CD8-positive, alpha-beta memory T cell (primary cell): ENCODE measurements at places on chromosomes 1 and 21. TPM values are rescaled to one million over a fixed set of nuclear protein-coding genes. Genes with fewer than 3 reads are reported as not detected.
A peak's percentile ranks its signal among the peaks of the same experiment; 100 is the strongest.

DNA sequence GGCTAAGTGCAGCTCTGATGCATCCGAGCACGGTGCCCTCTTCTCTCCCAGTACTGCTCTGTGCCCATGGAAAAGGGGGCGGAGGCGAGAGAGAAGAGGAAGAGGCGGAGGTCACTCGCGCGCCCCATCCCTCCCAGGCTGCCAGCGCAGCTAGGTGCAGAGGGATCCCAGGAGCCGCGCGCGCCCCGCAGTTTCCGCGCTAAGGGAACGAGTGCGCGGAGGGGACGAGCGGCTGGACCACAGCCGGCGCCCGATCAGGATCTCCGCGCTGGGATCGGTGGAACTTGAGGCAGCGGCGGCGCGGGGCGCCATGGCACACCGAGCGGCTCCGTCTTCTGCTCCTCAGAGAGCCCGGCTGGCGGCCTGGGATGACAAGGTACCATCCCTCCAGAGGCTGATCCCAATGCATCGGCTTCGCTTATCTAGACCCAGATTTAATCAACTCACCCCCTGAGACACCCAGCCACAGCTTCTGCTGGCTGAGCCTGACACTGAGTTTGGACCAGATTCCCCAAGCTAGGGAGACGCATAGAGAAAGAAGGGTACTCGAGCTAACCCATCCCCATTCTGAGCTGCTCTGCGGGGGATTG is at the start of gene PTGFR:
Gene PTGFR, plus strand, starts transcription at position 114 of the 590 bp plus-strand sequence. CDS start 1,770 bp downstream, outside the sequence.
- no peak within 1 kb of the TSS for H3K4me3 ChIP-seq
- no peaks in the 10 kb centered on the region for H3K27me3 ChIP-seq
- no peaks in the 10 kb centered on the region for H3K4me1 ChIP-seq
- DNase-seq = no peak
- H3K27ac ChIP-seq = no peak within 1 kb of the TSS
- no peaks in the 10 kb centered on the region for H3K36me3 ChIP-seq

DNA sequence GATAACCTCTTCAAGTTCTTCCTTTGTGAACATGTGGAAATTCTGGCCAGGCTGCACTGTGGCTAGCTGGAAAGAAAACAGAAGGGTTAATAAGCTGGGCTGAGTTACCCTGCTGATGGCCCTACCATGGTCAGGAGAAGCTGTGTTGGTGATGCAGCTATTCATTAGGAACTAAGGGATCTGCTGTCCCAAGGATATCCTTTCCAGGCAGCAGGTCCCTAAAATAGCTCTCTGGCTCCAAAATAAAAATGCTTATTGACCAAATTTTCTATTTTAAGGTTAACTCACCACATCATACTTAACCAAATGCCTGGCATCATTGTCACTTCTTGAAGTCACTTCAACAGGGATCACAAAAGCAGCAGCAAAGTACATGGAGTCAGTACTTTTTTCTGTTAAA is 4.3 kb upstream of the SORT1 start:
- no peak for DNase-seq
- H3K27ac ChIP-seq = no peak overlapping the region
- no peak overlapping the region for H3K4me3 ChIP-seq
- H3K36me3 ChIP-seq = peaks cover 11% of the 10 kb centered on the region

Gene SLC5A9
- not detected for total RNA-seq

DNA sequence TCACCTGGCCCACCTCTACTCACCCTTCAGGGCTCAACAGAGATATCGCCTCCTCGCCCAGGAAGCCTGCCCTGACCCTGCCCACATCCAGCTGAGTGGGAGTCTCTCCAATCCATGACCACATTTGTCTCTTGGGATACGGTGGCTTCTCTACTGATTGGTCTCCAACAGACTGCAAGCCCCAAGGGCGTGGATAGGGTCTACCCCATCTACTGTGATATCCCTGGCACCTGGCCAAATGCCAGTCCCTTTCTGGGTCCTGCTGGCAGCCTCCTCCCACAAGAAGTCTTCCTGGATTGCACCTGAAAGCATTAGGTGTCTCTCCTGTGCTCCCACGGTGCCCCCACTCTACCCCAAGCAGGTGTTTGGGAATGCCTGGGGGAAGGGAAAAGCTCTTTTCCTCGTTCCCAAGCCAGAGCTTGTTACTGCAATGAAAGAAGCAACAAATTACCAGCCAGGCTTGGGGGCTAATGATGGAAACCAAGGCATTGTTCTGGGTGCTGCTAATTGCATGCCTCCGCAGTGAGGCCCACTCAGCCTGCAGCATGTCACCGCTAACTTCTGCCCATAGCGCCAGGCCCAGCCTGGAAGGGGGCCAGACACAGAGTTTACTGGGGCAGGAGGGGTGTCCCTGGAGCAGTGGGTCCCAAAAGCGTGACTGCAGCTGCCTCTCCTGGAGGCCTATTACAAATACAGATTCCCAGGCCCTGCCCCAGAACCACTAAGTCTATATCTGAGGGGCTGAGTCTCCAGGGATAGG is 90.7 kb upstream of the IFFO2 start:
- DNase-seq = no peak
- peaks cover 15% of the 10 kb centered on the region for H3K27me3 ChIP-seq
- H3K4me1 ChIP-seq = no peaks in the 10 kb centered on the region
- H3K4me3 ChIP-seq = no peak overlapping the region
- H3K36me3 ChIP-seq = no peaks in the 10 kb centered on the region
- H3K27ac ChIP-seq = no peak overlapping the region

Gene PRAMEF1
- not detected for total RNA-seq

- no peak overlapping the region for H3K4me3 ChIP-seq
- no peaks in the 10 kb centered on the region for H3K4me1 ChIP-seq
- H3K27me3 ChIP-seq = no peaks in the 10 kb centered on the region
- no peaks in the 10 kb centered on the region for H3K36me3 ChIP-seq
Measured at GRCh38 chr1:30886710-30887428, 21.7 kb downstream of the SDC3 start.

GRCh38 chr1:166390366-166391033 is 223.7 kb upstream of the FAM78B start:
- H3K36me3 ChIP-seq = no peaks in the 10 kb centered on the region
- no peak overlapping the region for H3K27ac ChIP-seq
- no peak for DNase-seq

Gene FABP3
- not detected for total RNA-seq

Gene IGFN1
- total RNA-seq = not detected

DNA sequence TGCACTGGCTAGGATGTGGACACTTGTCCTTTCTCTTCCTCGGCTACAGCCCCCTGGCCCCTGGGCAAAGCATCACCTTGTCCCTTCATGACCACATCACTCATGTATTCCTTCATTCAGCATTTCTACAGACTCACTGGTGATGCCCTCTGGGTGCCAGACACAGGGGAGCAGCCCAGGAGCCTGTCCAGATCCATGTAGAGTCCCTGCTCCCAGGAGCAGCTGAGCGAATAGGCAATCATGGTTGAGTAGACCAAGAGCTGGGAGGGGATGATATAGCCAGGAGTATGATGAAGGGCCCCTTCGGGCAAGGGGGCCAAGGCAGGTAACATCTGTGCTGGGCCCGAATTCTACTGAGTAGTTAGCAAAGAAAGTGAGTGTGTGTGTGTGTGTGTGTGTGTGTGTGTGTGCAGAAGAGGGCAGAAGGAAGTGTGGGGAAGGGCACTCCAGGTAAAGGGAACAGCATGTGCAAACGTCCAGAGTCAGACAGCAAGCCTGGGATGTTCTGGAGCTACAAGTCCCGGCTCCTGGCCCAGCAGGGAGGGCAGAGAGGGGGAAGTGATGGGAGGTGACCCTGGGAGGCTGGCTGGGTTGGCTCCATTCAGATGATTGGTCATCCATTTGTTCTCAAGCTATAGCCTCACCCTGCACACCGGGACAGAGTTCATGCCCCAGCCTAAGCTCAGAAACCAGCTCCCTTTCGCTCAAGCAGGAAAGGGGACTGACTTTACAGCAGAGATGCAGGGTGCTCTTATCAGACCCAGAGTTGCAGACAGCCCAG is 21.0 kb upstream of the PIK3CD start:
- H3K4me1 ChIP-seq = peaks cover 68% of the 10 kb centered on the region
- no peaks in the 10 kb centered on the region for H3K27me3 ChIP-seq
- H3K27ac ChIP-seq = peak overlapping the region; percentile 76
- H3K36me3 ChIP-seq = peaks cover 6% of the 10 kb centered on the region
- DNase-seq = no peak

DNA sequence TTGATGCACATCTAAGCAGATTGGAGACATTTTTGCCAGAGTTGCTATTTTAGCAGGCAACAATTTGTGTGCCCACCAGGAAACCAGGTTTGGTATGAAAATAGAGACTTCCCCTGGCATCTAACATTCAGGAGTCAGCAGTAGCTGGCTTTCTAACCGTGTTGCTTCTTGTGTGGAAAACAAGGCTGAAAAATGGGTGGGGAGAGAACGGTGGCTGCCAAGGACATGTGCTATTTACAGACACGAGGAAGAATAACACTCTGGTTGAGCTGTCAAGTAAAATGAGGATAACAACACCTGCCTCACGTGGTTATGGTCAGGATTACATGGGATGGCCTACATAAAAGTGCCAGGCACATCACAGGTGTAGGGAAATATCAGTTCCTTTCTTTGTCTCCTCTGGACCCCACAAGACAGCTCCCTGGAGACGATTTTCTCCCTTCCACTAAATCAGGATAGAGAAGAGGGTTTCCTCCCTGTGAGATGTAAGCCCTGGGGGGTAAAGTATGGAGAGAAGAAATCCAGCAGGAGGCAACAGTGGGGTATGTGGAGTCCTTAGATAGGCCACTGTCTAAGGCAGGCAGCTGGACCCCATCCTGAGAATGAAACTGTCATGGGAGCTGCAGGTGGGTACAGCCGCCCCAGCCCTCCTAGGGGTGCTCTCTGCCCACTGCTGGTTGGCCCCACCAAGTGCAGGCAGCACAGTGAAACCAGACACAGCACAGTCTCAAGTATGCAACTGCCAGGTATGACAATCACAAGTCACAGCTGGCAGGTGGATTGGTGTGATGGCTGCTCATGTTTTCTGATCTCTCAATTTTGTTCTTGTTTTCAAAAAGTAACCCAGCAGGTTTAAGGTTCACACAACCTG is 80.3 kb downstream of the TENT5C start:
- H3K27me3 ChIP-seq = no peaks in the 10 kb centered on the region
- no peaks in the 10 kb centered on the region for H3K4me1 ChIP-seq
- no peaks in the 10 kb centered on the region for H3K36me3 ChIP-seq
- H3K4me3 ChIP-seq = no peak overlapping the region

DNA sequence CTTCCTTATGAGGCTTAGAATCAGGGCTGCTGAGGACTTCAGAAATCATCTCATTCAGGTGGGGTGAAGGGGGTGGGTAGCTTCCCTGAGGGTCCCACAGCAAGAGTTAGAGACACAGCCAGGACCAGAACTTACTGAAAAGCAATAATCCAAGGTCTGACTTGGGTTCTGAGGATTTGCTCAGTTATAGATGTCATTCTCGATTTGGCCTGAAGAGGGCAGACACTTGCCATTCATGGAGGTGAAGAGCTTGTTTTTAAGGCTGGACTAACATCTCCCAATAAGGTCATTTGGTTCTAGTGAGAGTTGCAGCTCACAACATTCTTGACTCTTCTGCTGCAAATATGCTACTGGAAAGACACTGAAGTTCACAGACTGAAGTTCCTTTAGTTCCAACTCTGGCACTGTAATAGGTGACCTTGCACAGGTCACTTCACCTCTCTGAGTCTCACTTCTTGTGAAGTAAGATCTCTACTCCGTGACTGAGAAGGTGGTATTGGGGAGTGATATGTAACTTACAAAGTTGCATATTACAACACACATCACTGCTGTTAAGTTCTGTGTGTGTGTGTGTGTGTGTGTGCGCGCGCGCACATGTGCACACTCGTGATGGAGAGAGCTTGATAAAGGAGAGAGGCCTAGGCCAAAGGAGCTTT is 69.8 kb upstream of the DIRAS3 start:
- H3K36me3 ChIP-seq = no peaks in the 10 kb centered on the region
- no peaks in the 10 kb centered on the region for H3K27me3 ChIP-seq
- H3K4me1 ChIP-seq = no peaks in the 10 kb centered on the region
- no peak overlapping the region for H3K4me3 ChIP-seq
- H3K27ac ChIP-seq = no peak overlapping the region

DNA sequence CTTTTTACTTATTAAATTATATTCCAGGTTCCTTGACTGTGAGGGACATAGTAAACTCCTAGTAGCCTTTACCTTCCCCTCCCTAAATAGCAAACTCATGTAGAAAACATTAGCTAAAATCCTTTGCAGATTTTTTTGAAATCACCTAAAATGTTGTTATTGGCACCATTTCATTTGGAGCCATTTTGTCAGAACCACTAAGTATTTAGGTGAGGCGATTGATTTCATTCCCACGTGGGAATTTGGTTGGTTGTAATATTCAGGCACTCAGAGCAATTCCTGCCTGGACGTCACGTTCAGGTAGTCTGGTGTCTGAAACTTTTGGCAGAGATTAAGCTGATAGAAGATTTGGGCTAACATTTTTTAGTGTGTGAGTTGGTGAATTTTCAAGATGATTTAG is 84.3 kb downstream of the CAMTA1 start:
- no peak for DNase-seq
- no peak overlapping the region for H3K27ac ChIP-seq
- H3K4me3 ChIP-seq = no peak overlapping the region
- no peaks in the 10 kb centered on the region for H3K4me1 ChIP-seq

DNA sequence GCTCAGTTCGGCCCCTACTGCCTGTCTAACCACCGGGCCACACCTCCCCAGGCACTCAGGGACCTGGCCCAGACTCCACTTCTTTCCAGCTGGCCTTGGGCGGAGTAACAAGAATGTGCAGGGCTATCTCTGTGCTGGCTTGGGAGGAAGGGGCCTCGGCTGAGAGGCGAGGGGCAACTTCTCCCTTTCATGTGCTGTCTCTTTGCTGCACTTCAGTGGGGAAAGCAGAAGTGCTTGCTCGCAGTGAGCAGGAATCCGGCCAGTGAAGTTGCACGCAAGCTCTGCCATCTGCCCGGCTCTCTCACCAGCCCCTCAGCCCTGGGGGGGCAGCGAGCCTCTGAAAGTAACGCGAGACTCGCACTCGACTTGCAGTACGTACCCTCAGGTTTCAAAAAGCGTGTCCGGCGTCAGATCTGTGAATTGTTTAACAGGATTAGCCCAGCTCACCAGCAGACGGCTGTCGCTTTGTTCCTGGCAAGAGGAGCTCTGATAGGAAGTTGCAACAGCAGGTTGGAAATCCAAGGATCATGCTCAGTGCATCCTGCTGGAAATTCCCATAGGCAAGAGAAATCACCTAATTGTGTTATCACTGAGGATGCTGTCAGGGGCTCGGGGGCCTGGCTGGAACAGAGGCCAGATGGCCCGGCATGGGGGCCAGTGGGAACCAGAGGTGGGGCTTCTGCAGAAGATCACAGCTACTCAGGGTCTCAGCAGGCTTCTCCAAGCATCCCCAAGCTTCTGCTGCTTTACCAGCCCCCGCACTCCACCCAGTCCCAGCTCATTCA is 221.1 kb downstream of the NPHP4 start:
- no peak overlapping the region for H3K27ac ChIP-seq
- H3K27me3 ChIP-seq = peaks cover 4% of the 10 kb centered on the region
- no peaks in the 10 kb centered on the region for H3K36me3 ChIP-seq
- no peak overlapping the region for H3K4me3 ChIP-seq
- no peak for DNase-seq
- H3K4me1 ChIP-seq = no peaks in the 10 kb centered on the region

Gene FCRL4
- not detected for total RNA-seq

GRCh38 chr1:42096554-42096953 is 56.7 kb upstream of the GUCA2B start:
- no peak overlapping the region for H3K4me3 ChIP-seq
- no peaks in the 10 kb centered on the region for H3K4me1 ChIP-seq
- DNase-seq = no peak

Gene BEND5
- total RNA-seq = 1.1 TPM

GRCh38 chr1:7385471-7386225 is 385.4 kb upstream of the VAMP3 start:
- no peak for DNase-seq
- H3K4me1 ChIP-seq = no peaks in the 10 kb centered on the region
- no peaks in the 10 kb centered on the region for H3K27me3 ChIP-seq
- no peaks in the 10 kb centered on the region for H3K36me3 ChIP-seq
- no peak overlapping the region for H3K27ac ChIP-seq

Gene NFIA
- total RNA-seq = 7.0 TPM

Gene SYCP1
- total RNA-seq = not detected
